ENCODE measurements at places on chromosomes 5 and 9.

DNA sequence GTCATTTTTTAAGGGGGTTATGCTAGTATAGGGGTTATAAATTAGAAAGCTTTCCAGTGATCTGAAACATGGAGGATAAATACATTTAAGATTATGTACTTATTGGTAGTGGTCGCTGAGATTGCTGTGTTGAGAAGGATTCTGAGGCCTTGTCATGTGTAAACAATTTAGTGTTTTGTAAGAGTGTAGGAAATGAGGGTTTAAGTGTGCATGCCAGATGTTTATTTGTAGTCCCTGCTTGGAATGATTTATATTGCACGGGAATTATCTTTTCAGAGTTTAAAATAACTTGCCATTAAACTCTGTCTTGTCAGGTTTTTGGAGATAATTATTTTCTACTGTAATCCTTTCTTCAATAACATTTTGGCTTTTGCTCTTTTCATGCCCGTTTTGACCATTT, 19.4 kb downstream of the ZNF618 start:
- DNase-seq: no peak

GRCh38 chr5:124650147-124650561, 96.3 kb downstream of the ZNF608 start:
- no peak for DNase-seq

GRCh38 chr9:121773954-121774714, 122.7 kb downstream of the DAB2IP start:
- no peak for DNase-seq

DNA sequence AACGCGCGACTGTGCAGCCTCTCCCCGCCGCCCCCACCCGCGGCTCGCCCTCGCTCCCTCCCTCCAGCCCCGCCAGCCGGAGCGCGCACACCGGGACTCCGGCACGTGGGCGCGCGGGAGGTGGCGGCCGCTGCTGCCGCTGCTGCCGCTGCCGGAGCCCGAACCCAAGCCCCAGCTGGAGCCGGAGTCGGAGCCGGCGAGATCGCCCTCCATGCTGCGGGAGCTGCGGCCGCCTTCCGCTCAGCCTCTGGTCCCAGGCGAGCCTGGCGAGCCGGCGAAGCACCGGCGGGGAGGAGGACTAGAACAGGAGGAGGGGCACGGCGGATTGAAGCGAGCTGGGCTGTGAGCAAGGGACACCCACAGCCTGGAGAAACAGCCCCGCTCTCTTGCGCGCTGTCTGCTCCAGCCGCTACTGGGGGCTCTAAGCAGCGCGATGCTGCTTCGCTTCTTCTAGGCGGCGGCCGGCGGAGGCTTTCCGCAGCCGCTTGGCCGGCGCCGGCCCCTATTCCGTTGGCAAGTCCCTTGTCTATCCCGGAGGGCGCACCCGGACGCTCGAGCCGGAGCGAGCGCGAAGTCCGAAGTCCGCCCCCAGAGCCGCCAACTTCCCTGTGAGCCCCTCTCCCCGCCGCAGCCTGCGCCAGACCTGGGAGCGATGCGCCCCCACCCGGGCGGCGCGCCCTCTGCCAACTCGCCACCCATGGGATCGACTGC, 598.7 kb upstream of the SGCD start:
- DNase-seq: no peak

GRCh38 chr5:40165106-40165788, 514.5 kb upstream of the PTGER4 start:
- DNase-seq: no peak

- DNase-seq: no peak
These were observed 10.9 kb upstream of the ZNF366 start for GRCh38 chr5:72518001-72518683.
